ENCODE measurements at places on chromosomes 16 and 17.

DNA sequence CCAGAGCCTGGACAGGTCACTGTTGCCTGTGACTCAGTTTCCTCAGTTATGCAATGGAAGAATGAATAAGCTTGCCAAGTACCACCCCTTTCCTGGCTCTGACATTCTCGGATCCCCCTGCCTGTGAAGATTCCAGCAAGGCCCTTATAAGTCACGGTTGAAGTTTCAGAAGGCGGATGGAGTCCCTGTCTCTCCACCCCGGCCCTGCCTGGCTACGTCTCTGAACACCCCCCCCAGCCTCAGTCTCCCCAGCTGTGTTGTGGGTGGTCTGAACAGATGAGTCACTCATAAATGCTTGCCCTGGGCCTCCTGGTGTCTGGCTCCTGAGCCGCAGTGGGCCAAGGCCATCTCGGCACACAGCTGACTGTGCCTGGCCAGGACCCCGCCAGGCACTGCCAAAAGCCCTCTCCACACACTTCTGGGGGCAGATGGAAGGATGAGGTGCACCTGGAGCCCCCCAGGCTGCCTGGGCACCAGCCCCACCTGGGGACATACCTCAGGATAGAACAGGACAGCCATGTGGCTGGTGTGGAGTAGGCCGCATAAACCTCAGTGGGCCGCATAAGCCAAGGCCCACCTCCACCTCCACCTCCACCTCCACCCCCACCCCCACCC is 15.4 kb downstream of the VASN start:
- DNase-seq = no peak

DNA sequence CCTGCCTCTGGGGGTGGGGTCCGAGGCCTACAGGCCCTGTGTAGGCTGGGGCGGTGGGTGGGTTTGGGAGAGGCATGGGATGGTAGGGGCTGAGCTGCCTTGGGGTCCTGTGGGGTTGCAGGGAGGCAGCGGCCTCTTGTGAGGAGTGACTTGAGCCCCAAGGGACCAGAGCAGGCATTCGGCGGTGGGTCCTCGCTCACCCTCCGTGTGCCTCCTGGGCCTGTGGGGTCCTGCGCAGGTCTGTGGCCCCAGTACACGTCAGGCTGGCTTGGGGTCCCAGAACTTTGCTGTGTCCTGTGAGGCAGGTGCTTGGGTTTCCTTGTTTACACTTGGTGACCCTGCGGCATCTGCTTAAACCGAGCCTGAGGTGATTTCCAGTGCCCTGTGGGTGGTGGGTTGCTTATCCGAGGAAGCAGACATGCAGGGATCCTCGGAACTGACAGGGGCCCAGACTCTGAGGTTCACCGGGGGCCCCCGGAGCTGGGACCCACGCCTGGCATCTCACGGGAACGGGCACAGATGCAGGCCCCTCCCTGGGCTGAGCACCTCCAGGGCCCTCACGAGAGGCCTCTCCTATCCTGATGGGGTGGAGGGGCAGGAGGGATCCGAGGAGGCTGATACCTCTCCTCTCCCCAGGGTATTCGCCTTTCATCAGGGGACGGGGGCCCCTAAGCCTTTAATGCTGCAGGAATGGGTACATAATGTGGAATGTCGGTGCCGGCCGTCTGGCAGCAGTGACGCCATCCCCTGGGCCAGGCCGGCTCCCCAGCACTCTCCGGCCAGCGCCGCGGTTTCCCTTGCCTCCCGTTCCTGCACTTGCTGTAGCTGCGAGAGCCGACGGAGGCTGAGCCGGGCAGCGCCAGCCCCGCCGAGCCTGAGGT is 7.7 kb downstream of the METRNL start:
- no peak for DNase-seq

- no peak for DNase-seq
Measured at GRCh38 chr17:49690256-49690655, 12.4 kb upstream of the SPOP start.

GRCh38 chr16:4505356-4506147 is 29.4 kb downstream of the HMOX2 start:
- peak; percentile 89 for DNase-seq

GRCh38 chr17:1909985-1910384 is 80.2 kb downstream of the RPA1 start:
- no peak for DNase-seq

DNA sequence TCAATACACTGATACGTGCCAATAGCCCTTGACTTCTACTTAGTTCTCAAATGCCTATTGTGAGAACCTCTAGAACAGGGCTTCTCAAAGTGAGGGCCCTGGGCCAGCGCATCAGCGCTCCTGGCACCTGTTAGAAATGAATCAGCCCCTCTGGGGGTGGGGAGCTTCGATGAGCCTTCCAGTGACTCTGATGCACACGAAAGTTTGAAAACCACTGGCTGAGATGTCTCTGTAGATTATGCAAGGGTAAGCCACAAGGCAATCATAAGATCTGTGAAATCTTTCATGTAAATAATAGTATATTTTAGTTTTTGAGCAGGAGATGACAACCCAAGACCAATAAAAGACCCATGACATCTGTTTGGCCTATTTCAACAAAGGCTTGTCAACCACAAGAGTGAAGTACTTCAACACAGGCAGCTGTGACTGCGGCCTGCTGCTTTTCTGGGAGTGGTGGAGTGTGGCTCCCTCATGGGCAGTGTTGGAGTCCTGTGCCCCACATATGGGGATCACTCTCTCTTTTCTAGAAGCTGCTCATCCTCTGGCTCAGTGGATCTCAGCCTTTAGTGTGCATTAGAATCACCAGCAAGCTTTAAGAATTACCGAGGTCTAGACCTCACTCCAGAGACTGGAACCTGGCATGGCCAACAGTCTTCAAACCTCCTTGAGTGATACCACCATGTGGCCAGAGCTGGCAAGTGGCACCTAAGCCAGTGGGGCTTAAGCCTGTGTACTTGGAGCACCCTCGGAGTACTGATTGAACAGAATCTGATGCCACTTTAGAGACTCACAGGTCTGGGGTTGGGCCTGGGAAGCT is 5.8 kb downstream of the MTHFSD start:
- no peak for DNase-seq

DNA sequence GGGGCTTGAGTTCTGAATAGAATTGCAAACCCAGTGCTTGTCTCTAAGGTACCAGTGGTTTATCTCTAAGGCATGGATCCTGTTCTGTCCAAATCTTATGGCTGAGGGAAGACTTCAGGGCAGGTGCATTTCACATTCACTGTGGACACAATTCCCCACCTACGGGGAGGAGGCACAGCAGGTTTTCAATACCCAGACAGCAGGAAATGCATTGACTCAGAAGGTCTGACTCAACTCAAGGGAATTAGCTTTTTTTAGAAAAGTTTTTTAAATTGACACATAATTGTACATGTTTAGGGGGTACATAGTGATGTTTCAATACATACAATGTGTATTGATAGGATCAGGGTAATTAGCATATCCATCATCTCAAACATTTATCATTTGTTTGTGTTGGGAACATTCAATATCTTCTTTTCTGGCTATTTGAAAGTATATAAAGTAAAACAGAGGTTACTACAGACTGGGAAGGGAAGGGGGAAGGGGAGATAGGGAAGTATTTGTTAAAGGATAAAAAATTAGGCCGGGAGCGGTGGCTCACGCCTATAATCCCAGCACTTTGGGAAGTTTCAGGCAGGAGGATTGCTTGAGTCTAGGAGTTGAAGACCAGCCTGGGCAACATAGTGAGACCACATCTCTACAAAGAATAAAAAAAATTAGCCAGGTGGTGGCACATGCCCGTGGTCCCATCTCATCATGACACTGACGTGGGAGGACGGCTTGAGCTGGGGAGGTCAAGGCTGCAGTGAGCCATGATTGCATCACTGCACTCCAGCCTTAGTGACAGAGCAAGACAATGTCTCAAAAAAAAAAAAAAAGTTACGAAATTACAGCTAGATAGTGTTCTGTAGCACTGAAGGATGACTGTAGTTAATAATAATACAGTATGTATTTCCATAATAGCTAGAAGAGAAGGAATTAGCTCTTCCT is 54.9 kb downstream of the RGS9 start:
- DNase-seq = no peak

GRCh38 chr16:69934044-69934443 is 17.1 kb upstream of the CLEC18A start:
- DNase-seq = no peak

- DNase-seq = no peak
Measured at GRCh38 chr17:71447644-71448043, 673.2 kb upstream of the SOX9 start.

DNA sequence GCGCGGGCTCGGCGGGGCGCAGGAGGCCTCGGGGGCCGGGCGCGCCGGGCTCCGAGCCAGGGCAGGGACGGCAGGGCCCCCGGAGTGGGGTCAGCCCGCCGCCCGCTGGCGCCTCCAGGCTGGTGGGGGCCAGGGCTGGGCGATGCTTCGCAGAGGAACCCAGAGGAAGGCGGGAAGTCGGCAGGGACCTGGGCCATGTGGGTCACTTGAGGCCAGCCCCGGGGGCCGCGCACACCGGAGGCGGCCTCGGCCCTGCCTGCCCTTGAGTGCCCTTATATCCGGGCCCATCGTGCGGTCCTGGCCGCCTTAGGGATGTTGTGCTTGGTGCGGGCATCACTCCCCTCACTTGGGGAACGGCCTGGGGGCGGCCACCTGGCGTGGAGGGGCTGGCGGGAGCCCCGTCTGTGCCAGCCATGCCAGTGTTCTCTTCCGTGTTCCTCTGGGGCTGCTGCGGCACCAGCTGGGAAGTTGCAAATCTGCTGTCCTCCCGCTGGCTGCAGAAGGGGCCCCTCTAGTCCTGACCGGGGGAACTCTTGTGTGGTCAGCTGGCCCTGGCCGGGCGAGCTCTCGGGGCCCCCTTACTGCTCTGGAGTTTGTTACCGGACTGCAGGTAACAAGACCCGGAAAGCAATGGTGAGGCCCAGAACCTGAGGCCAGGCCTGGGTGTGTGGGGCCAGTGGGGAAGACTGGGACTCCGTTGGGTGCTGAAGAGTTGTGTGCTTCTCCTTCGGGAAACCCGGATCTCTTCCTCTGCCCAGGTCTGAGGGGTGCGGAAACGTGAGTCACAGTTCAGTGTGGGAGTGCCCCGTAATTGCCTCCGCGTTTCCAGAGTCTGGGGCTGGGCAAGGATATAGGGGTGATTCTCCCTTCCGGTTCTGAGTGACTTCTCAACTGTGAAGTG is 849 bp downstream of the CAPN15 start:
- peak; percentile 28 for DNase-seq

- no peak for DNase-seq
Measured at GRCh38 chr16:89727406-89728120, 6.2 kb downstream of the ZNF276 start.

DNA sequence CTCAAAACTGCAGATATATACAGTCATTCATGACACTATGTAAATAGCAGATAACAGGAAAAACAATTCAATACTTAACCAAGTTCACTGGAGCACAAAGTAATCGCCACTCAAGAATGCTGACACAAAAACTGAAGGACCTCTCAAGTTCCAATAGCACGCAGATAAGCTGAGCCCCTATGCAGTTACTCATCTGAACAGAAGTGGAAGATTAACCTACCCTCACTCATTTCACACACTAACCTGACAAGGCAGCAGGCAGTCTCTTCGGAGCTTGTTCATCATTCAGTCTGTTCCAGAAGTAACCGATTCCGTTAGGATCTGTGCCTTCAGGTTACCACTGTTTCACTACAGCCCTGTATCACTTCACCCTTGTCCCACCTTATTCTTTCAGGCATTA is 6.0 kb downstream of the HELZ start:
- no peak for DNase-seq

- no peak for DNase-seq
Measured at GRCh38 chr17:2105663-2106062, 50.8 kb downstream of the HIC1 start.

DNA sequence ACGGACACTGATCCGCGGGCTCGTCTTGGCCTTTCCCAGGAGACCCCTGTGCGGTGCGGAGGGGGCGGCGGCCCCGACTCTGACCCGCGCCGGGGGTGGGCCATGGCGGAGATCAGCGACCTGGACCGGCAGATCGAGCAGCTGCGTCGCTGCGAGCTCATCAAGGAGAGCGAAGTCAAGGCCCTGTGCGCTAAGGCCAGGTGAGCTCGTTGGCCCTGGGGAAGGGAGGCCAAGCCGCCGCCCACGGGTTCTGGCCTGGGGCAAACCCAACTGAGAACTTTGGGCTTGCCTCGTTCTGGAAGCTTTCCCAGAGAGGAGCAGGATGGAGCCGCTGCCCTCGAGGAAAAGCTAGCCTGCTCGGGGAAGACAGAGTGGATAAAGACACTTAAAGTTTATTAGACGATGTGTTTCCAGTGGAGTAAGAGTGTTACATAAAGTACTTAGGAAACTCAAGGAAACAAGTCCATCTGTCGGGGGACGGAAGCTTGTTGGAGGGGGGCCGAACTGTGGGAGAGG is 540 bp downstream of the PPP4C start:
- DNase-seq = no peak

DNA sequence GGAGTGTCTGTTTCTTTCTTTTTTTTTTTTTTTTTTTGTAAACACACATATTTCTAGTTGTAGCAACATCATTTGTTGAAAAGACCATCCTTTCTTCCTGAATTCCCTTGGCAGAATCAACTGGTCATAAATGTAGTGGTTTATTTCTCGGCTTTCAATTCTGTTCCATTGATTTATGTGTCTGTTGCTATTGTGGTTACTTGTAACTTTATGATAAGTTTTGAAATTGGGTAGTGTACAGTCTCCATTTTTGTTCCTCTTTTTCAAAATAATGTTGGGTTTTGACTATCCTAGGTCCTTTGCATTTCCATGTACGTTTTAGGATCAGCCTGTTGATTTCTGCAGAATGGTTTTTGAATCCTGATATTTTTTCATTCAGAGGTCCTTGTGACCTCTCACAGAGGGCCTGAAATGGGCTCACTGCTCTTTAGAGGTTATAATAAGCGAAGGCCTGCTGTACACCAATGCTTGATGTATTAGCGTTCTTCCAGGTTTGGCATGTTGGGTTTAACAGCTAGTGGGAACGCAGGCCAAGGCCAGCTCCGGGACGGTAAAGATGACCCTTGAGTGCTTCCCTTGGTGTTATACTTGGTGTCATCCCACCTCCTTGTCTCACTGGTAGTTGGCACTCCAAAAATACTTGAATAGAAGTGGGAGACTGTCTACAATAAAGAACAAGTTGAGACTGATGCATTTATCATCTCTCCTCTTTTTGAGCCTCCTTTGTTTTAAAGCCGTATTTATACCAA is 43.8 kb downstream of the ZNRF1 start:
- no peak for DNase-seq

GRCh38 chr16:11175787-11176341 is 80.1 kb downstream of the SOCS1 start:
- DNase-seq = peak; percentile 28

DNA sequence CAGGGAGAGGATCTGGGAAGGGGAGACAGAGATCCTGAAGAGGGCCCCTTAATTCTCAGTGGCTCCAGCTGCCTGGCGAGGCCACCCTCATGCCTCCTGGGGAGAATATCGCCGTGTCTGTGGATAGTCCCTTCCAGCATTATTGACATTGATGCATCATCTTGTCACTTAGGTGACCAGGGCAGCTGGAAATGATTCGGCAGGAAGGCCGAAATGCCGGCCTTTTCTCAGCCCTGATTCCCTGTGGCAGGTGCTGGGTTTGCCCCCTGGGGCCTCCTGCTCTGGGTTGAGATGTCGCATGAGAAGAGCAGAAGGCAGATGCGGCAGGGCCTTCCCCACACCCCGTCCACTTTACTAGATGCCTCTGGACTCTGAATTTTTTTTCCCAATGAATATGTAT is 89.5 kb downstream of the RAP1GAP2 start:
- no peak for DNase-seq

GRCh38 chr16:84119368-84119767 is 2.6 kb upstream of the MBTPS1 start:
- DNase-seq = no peak
